ENCODE measurements at places on chromosomes 4 and X. TPM values are rescaled to one million over a fixed set of nuclear protein-coding genes. Genes with fewer than 3 reads are reported as not detected.

DNA sequence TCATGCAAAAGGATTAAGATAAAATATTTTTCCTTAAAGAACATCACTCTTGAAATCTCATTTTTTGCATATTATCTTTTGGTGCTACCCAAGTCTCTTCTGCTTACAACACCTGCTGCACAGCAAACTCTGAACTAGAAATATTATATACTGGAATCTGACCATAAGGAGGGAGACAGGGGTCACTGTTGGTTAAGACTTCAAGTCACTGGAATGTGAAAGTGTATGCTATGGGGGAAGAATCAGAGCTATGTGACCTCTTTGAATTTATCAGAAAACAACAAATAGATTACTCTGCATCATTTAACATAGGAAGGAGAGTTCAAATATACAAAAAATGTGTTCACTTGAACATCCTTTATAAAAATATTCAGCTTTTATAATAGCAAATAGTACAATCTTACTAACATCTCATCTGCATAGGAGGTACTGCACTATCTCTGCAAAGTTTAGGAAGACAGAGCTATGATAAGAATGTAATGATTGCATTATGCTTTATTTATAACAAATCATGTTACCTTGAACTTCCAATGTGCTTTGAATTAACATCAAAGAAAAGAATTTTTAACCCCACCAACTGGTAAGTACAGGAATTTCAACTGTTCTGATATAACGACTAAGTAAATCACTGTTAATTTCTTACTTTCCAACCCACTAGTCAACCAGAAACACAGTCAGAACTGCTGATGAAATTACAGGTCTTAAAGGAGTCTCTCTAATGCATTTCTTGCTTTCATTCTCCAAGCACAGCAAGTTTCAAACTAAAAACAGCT, 69.8 kb downstream of the ZNF827 start:
- DNase-seq: no peak

DNA sequence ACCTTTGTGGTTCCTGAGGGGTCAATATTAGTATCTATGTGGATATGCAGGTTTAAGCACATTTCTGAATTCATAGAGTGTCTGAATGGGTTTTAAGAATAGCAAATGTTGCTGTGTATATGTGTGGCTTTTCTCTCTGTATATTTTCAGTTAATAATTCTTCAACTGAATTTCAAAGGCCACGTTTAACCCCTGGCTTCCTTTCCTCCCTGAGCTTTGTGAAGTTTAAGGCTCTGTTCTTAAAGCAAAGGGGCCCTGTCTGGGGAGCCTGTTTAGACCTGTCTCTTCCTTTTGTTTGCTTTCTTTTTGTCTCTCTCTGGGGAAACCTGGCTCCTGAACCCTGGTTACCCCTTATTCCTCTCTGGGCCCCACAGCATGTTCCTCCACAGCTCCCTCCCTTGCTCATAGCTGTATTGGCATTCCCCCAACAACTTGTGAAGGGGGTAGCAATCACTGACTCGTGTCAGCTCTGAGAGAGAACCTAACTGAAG, 139.1 kb downstream of the COL4A6 start:
- no peak for DNase-seq

Gene HPGDS
- total RNA-seq: 0.42 TPM

Gene SEC24D
- 34.0 TPM for total RNA-seq

Gene HERC5
- 3.0 TPM for total RNA-seq

DNA sequence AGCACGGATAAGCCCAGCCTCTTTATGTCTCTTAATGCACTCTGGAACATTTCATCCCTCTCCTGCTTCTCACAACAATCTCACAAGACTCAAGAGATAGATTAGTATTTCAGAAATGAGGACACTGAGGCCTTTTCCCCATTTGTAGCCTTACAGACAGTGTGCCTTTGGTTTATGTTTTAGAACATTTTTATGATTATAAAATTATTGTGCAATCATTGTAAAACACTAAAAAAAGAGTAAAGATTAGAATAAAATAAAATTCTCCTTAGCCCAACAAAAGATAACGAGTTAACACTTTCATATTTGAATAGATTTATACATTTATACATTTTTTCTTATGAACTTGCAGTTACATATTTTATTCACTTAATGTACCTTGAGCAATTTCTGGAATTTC, 748.7 kb downstream of the TRIML1 start:
- no peak for DNase-seq

Gene SPACA5
- not detected for total RNA-seq

DNA sequence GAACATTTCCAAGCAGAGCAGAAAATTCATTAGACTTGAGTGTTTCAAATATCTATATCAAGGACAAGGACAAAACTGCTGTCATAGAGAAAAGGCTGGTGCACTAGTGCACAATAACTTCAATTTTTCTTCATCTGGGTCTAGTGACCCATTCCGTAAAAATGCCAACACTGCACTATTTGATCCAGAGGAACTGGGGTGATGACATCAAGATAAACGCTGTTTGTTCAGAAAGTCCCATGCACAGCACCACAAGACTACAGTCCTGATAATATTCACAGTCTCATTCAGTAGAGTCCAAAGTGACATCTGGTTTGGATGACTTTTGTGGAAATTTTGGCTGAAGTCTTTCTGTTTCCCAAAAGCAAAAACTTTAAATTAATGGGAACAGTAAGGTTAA, 303.5 kb upstream of the GALNT7 start:
- no peak for DNase-seq

Gene CXCL3
- 1.9 TPM for total RNA-seq

Gene NMU
- total RNA-seq: not detected

Gene TCP11X2
- not detected for total RNA-seq

Gene AADAT
- 1.9 TPM for total RNA-seq

GRCh38 chr4:133498149-133498548, 349.1 kb downstream of the PCDH10 start:
- DNase-seq: no peak
